ENCODE measurements at places on chromosomes 13 and 19.

DNA sequence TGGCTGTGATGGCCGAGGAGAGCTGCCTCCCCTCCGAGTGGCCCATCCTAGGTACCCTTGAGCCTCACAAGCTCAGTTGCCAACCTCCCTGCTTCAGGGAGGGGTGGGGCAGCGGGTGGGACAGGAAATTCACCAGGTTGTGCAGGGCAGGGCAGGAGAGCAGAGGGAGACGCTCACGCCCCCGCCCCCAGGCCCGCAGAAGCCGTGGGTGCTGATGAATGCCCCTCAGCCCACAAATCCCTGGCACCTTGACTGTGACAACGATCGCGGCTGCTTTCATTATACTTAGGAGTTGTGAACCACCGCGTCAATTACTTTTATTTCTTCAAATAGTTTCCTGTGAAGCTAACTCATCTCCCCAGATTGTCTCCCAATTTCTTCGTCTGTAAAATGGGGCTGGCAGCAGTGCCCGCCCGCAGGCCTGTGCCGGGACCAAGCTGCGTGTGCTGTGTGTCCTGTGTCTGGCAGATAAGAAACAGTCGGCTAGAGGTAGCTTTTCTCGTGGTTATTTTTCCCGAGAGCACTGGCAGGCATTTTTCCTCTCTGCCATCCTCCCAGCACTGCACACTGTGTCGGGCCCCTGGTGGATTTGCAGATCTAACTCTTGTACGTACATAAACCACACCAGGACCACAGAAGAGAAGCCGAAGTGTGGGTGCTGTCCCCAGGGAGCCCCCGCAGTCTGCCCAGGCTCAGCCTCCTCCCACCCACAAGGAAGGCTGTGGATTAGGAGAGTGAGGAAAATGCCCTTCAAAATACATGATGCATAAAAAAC, 7.9 kb upstream of the RASA3 start:
- DNase-seq: no peak

GRCh38 chr13:39938596-39938995, 283.1 kb downstream of the COG6 start:
- no peak for DNase-seq

DNA sequence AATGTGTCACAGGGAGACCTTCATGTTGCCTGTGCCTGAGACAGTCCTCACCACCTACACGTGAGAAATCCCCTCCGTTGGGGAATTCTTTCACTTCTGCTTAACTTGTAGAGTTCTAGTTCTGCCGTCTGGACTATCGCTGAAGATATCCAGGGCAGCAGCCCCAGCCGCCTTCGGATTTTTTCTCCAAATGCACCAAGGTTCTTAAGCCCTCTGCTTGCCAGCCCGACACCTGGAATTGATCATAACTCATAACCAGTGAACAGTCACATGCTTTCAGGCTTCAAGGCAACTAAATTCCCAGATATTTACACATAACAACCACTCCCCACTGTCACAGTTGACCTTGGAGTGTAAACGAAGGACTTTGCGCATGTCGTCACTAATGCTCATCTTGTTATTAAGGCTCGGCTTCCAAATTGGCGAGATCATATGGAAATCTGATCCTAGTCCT, 114.4 kb downstream of the RAB20 start:
- DNase-seq: no peak

GRCh38 chr13:31885994-31886393, 145.6 kb upstream of the FRY start:
- no peak for DNase-seq

GRCh38 chr19:11995174-11995573, 30.3 kb downstream of the ZNF763 start:
- DNase-seq: no peak

GRCh38 chr19:1243768-1244692, 2.5 kb downstream of the ATP5F1D start:
- peak; percentile 81 for DNase-seq

GRCh38 chr13:99404005-99404755, 97.0 kb upstream of the GPR183 start:
- no peak for DNase-seq

GRCh38 chr19:27392027-27392632, 1820.8 kb downstream of the UQCRFS1 start:
- no peak for DNase-seq

GRCh38 chr19:3633559-3633988, 7.0 kb upstream of the CACTIN start:
- no peak for DNase-seq

- DNase-seq: no peak
Observed at GRCh38 chr13:113374511-113375175, 10.7 kb upstream of the GRTP1 start.

- no peak for DNase-seq
Observed at GRCh38 chr19:55667511-55667910, 7.5 kb upstream of the EPN1 start.

- DNase-seq: no peak
Observed at GRCh38 chr19:38953677-38954076, 21.9 kb downstream of the FBXO17 start.

DNA sequence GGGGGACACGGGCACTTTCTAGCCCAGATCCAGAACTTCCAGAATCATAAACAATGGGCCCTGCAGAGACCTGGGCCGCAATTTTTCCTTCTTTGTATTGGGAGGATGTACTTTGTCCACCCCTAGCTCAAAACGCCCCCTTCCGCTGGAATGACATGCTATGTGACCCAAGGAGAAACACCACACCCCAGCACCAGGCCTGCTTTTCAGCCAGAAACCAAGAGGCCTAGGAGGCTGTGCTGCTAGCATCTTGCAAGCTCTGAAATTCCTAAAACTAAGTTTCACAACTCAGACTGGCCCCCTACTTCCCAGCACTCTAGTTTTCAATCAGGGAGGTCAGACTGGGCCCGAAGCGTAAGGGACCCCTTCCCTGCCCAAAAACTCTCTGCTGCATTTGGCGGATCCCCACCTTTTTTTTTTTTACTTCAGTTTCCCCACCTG, 538 bp downstream of the LSM4 start:
- DNase-seq: no peak

DNA sequence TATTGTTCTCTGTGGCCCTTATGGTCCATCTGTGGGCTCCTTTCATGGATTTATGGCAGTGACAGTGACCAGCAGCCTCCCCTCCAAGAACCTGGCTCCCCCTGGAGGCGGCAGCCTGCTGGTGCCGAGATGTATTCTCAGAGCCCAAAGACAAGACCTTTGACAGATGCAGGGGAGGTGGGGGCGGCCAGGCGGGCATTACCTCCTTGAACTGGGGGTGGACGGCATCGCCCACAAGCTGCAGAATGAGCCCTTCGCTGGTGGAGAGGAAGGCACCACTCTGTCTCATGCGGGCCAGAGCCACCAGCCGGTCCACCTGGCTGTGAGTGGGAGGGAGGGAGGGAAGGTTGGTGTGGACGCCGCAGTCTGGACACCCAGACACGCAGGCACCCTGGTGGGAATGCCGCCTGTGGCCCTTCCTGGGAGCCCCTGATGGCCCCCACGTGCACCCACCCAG, 6.6 kb downstream of the ISOC2 start:
- peak; percentile 25 for DNase-seq

DNA sequence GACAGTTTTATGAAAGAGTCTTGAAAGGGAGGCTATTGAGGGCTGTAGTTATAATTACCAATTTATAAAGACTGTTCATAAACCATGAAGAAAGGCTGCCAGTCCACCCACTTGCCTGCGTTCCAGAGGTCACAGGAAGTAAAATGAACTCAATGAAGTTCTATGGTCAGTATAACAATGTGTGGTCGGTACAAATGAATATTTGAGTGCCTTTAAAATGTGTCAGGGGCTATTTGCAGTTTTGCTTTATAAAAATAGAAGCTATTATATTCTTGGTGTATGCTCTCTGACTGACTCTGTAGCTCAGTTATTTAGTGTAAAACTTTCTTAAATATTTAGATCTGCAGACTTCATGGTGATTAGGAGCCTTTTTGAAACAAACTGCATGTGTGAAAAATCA, 47.0 kb downstream of the ESD start:
- DNase-seq: no peak

GRCh38 chr13:44540761-44541434, 35.2 kb downstream of the TSC22D1 start:
- DNase-seq: no peak

DNA sequence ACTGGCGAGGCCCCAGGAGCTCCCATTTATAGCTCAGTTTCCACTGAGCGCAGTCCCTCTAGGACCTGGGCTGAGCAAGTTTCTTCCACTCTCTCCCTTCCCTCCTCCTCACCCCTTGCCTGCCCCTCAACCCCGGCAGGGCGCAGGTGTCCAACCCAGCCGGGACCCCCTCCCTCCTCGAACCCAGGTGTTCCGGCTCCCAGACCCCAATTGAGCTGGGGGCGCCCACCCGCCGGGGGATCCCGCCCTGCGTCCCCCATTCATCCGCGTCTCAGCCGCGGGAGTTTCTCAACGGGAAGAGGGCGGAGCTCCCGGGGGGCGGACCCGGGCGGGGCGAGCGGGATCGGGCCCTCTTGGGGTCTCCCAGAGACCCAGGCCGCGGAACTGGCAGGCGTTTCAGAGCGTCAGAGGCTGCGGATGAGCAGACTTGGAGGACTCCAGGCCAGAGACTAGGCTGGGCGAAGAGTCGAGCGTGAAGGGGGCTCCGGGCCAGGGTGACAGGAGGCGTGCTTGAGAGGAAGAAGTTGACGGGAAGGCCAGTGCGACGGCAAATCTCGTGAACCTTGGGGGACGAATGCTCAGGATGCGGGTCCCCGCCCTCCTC, at the start of gene KIRREL2:
Gene KIRREL2, plus strand, starts transcription at position 366 of the 604 bp plus-strand sequence. Its CDS starts 209 bp downstream, at position 575.
- DNase-seq: no peak

- no peak for DNase-seq
Observed at GRCh38 chr13:100547791-100548201, 40.8 kb downstream of the GGACT start.

DNA sequence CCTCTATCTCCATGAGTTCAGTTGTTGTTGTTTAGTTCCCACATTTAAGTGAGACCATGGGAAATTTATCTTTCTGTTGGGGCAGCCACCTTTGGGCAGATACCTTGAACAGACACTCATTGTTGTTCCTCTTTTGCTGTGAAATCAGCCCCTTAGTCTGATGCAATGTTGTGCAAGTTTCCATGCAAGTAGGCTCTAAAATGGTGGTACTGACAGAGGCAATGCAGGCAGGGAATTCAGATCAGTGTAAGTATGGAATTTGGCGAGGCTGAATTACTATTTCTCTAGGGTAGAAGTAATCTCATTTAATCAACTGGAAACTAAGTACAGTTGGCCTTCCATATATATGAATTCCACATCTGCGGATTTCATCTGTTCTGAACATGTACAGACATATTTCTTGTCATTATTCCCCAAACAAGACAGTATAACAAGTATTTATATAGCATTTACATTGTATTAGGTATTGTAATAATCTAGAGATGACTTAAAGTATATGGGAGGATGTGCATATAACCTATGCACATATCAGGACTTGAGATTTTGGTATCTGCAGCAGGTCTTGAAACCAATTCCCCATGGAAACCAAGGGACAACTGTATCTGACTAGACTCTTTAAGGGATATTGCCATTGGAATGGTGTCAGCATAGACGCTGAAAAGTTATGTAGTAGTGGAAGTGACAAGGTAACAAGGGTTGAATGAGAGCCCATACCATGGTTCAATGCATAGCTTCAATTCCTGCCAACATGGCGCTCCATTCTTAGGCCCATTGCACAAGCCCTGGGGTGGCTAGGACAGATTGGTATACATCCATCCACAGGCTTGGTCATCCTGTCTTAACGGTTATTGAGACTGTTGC, 281.5 kb upstream of the HTR2A start:
- no peak for DNase-seq
